ENCODE measurements at places on chromosomes 12 and 14. TPM values are rescaled to one million over a fixed set of nuclear protein-coding genes. Genes with fewer than 3 reads are reported as not detected.
A peak's percentile ranks its signal among the peaks of the same experiment; 100 is the strongest.

DNA sequence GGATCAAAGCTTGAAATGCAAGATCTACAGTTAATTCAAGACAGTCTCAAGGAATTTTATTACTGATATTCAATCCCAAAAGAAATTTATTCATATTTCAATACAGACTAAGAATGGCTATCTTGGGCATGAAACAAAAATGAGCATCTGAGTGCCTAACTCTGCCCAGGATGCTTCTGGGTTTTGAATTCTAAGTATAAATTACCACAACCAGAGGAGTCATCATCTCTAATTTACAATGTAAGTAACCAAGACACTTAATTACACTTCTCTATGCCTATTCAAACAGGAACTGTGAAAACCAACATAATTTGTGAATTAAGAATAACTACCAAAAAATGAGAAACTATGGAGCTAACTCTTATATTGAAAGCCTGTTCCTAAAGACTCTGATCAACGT, 14.1 kb downstream of the OSBPL8 start:
- no peak for DNase-seq

DNA sequence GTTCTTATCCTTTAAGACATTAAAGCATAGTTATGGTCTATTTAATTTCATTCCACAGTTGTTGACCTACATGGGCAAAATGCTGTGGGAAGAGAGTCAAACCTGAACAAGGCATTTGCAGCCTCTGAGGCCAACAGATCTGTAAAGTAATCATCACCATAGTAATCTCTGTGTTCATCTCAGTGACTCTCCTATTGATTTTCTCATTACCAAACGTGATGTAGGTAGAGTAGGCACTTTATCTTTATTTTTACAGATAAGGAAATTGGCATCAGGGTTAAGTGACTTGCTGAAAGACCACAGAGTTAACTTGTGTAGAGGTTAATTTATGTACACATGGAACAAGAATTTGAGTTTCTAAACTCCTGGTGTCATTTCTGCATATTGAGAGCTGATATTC, 203.0 kb downstream of the ESR2 start:
- no peak for DNase-seq

DNA sequence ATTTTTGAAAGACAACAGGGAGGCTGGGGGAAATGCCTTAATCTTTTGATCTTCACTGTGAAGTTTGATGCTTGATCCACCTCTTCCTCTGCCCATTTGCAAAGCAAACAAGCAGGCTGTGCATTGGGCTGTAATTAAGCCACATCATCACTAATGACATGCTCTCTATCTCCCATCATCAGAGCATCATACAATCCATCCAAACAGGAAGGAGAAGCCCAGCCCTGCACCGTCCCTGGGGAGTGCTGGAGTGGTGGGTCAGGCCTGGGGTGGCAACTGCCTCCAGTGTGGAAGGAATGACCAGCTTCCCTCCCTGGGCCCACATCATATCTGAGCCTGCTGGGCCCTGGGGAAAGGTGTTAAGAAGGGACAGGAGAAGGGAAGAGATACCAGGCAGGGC, 6.9 kb upstream of the KRT74 start:
- no peak for DNase-seq

DNA sequence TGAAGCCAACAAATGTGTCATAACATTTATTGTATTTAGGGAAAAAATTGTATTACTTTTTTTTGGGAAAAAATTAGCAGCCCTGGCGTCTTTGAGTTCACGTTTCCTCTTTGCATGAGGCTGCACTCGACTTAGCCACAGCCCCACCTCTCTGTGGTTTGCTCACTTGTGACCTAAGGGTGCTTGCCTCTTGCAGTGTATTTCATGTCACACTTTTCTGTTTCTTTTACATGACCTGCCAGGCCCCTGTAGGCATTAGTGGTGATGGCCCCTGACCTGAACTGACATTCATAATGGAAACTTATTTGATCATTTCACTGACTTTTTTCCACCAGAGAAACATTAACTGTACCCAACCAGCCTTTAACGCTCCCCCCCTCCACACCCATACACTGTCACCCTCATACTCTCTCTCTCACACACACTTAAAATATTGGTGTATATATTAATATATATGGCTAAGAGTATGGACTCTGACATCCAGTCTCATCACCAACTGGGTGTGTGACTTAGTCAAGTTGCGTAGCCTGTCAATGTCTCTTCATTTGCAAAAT, 122.9 kb downstream of the PRKCH start:
- DNase-seq = no peak

DNA sequence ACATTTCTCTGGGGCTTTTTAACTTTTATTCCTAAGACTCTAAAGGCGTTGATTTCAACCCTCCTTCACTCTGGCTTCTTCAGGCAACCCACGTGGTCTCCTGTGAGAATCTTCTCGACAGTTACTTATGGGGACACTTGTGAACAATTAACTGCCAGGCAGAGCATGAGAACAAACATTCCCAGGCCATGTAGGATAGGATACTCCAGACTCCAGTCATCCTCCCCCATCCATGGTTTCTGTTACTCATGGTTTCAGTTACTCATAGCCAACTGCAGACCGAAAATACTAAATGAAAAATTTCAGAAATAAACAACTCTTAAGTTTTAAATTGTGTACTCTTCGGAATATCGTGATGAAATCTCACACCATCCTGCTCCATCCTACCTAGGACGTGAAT, 19.5 kb downstream of the GPR68 start:
- DNase-seq = peak; percentile 49

DNA sequence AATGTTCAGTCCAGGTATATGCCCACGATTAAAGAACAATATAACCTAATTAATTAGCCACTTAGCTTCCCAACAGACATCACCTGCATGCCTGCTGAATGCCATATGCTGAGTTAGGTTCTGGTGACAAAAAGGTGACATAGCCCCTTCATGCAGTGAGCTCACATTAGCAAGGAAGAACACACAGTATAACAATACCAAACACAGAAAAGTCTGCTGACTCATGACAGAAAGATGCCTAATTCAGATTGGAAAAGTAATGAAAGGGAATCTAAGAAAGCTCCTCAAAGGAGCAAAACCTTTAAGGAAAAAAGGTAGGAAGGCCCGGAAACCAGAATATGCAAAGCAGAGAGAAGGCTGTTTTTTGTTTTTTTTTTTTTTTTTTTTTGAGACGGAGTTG, 59.0 kb downstream of the FERMT2 start:
- no peak for DNase-seq

GRCh38 chr12:103640831-103641230, 53.8 kb downstream of the STAB2 start:
- DNase-seq = no peak

DNA sequence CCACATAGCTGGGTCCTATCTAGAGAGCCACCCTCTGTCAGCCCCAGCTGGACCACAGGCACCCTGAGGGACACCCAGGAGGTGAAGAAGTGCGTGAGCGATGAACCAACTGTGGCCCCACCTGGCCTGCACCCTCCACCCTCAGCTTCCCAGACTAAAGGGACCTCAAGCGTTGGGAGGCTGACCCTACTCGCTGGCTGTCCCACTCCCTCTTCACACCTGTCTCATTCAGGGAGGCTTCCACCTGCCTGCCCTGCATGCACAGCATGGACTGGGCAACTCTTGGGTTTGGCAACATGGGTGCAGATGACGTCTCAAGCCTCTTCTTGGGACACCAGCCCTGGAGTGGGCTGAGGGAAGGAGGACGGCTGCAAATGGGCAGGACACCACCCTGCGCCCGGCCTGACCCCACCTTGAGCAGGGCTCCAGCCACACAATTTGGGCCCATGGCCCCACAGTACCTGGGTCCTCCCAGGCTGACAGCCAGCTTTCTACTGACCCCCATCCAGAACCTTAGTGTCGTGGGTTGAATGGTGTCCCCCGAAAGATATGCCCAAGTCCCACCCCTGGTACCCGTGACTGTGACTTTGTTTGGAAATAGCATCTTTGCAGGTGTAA, 2.1 kb downstream of the TMEM179 start:
- DNase-seq = no peak

Gene ARMH4
- total RNA-seq = 1.1 TPM

Gene MGP
- total RNA-seq = not detected

Gene FAM181A
- total RNA-seq = not detected
